ENCODE measurements at places on chromosomes 5 and 9. TPM values are rescaled to one million over a fixed set of nuclear protein-coding genes. Genes with fewer than 3 reads are reported as not detected.

Gene RARS1
- total RNA-seq = 227 TPM

- DNase-seq = no peak
Measured at GRCh38 chr5:117496801-117497200, 922.2 kb upstream of the SEMA6A start.

DNA sequence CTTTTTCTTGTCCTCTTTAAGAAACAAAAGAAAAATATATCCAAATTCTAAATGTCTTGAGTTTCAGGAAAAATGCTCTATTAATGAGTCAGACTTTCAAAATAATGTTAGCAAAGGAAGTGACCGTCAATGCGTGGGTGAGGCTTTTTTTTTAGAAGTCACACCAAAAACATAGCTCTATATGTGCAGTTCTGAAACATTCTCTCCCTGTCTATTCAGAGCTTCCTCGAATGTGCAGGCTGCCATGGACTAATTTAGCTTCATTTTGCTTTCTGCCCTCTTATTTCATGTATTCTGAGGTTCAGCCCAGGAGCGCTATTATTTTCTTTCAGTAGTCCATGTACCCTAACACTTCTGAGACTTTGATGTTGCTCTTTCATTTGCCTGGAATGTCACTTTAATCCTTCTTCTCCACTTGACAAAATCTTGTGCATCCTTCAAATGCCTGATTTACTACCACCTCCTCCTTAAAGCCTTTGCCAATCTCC, 72.5 kb upstream of the RASA1 start:
- DNase-seq = peak; percentile 12

DNA sequence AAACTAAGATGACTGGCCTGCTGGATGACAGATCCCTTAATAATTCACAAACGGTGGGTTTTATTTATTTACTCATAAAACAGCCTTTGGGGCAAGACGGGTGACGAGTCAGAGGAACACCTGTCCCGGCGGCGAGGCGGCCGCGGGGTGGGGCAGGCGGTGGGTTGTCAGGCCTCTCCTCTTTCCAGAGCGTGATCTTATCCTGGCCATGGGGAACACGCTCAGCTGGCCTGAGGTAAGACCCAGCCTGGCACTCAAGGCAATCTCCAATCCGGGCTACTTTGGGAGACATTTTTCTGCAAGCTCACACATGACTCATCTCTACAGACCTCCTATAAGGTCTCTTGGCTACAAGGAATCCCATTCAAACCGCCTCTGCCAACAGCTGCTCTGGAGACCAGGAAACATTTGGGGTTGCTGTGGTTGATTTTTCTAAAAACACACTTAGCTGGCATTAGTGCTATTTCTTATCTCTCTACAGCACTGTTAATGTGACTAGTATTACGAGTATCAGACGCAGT, 6.3 kb downstream of the RAPGEF1 start:
- peak; percentile 97 for DNase-seq

Gene SPATA31D4
- not detected for total RNA-seq

GRCh38 chr5:56501781-56502557, 268.8 kb upstream of the ANKRD55 start:
- DNase-seq = no peak

DNA sequence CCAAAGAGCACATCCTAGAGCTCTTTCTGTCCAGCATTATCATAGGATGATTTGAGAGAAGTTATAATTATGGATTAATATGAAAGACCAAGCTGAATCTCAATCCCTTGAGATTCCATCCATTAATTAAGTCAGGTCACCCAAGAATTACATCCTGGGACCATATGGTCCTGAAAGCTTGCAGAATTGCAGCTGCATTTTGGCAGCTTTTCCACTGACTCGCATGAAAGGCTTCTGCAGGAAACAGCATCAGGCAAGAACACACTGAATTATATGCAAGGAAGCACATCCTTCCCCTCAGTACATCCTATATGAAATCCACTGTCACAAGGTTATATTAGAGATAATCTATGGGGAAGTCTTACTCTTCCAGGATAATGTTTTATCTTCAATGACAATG, 109.1 kb upstream of the CTNND2 start:
- no peak for DNase-seq

DNA sequence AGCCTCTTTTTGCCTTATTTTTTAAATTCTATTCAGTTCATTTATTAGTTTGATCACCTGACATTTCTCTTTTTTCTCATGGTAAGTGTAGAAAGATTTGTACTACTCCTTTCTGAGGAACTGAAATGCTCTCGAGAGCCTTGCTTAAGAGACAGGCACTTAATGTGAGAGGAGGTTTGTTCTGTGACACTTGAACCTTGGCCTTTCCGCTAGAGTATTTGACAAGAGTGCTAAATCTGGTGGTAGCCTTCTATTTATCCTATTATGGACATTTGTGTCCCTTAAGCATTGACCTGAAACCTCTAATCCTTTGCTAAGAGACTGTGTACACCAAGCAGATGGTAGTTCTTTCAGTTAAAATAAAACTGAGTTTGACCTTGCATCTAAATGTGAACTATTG, 805.0 kb upstream of the PTPRD start:
- no peak for DNase-seq

DNA sequence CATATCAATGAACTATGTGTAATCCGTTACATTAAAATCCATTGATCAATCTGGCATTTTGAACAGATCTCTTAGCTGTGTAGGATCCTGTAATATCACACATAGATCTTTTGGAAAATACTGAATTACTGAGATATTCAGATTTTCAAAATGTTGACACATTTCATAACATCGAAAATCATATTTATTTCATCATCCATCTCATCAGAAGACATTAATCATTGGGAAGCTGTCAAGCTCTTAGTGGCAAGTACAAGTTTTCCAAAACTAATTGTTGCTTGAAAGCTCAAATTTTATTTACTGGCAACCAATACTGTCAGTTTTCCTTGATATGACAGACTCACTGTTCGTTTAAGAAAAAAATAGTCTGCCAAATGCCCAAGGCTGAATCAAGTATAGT, 8.5 kb downstream of the NR6A1 start:
- no peak for DNase-seq

Gene AGXT2
- not detected for total RNA-seq

Gene KIAA1191
- 83.8 TPM for total RNA-seq
